Activated CD4-positive, alpha-beta T cell treated with anti-CD3 and anti-CD28 coated beads for 4 hours (primary cell): ENCODE measurements at places on chromosomes 2 and 18.

- no peak for DNase-seq
Observed at GRCh38 chr2:1248187-1248586, 165.1 kb upstream of the TPO start.

GRCh38 chr2:240522406-240522805 lies 35.4 kb downstream of the ANKMY1 start:
- DNase-seq: no peak

DNA sequence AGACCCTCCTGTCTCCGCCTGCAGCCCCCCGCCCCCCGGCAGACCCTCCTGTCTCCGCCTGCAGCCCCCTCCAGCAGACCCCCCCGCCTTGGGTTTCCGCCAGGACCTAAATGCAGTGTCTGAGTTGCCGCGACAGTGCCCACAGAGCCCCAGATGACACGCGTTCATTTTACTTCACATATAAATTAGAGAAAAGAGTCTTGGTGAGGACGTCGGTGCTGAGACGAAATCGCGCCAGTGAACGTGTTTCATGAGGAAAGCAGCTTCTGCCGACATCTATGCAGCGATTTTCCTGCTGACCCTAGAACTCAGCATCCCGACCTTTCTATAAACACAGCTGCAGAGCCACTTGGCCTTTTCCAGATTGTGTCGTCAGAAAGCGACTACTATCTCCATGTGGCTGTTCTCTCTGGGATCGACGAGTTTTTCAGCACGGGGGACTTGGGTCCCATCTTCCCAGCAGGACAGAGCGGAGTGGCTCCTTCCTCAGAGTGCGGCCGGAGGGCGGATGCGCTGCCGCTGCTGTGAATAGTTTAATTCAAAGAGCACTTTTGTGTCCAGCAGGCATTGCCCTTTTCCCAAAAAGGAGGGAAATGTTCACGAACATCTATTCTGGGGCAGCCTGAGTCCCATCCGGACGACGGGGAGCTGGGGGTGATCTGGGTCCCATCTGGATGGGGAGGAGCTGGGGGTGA lies 136.7 kb downstream of the NFATC1 start:
- DNase-seq: no peak

DNA sequence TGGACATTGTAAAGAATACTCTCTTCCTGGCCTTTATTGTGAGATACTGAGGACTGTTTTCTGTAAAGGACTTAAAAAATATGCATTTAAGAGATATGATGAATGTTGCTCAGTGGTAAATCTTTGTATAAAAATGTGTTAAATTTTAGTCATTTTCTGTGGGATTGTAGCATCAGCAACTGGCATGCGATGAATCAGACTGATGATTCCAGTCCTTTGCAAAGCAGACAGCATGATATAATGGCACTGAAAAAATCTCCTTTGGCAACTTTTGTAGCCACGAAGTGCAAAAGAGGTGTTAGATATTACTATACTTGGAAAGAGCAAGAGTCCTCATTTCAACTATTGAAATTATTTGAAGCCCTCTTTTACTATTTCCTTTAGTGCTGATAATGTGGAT lies 678.7 kb downstream of the PLCL1 start:
- no peak for DNase-seq

DNA sequence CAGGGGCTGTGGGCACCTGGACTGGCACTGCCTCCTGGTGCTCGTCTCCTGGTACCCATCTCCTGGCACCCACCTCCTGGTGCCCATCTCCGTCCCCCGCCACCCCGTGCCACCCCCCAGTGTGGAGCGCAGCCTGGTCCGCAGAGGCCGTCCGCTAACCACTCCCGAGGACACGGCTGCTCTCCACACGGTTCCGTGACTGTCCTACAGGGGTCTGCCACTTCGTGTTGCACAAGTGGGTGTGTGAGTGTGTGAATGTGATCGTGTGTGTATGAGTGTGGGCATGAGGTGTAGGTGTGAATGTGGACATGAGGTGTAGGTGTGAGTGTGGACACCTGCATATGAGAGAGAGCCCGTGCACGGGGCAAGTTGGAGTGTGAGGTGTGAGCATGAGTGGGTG lies 119.4 kb upstream of the HS6ST1 start:
- DNase-seq: no peak

- no peak for DNase-seq
Observed at GRCh38 chr18:37322492-37323035, 243.0 kb downstream of the CELF4 start.

GRCh38 chr18:49459404-49460171 lies 857 bp downstream of the DYM start:
- DNase-seq: peak; percentile 30

- no peak for DNase-seq
Observed at GRCh38 chr2:120867290-120868241, 131.9 kb downstream of the GLI2 start.

GRCh38 chr2:184039493-184039892 lies 558.8 kb upstream of the ZNF804A start:
- DNase-seq: no peak

GRCh38 chr18:36391426-36392145 lies 94.1 kb downstream of the FHOD3 start:
- DNase-seq: no peak

DNA sequence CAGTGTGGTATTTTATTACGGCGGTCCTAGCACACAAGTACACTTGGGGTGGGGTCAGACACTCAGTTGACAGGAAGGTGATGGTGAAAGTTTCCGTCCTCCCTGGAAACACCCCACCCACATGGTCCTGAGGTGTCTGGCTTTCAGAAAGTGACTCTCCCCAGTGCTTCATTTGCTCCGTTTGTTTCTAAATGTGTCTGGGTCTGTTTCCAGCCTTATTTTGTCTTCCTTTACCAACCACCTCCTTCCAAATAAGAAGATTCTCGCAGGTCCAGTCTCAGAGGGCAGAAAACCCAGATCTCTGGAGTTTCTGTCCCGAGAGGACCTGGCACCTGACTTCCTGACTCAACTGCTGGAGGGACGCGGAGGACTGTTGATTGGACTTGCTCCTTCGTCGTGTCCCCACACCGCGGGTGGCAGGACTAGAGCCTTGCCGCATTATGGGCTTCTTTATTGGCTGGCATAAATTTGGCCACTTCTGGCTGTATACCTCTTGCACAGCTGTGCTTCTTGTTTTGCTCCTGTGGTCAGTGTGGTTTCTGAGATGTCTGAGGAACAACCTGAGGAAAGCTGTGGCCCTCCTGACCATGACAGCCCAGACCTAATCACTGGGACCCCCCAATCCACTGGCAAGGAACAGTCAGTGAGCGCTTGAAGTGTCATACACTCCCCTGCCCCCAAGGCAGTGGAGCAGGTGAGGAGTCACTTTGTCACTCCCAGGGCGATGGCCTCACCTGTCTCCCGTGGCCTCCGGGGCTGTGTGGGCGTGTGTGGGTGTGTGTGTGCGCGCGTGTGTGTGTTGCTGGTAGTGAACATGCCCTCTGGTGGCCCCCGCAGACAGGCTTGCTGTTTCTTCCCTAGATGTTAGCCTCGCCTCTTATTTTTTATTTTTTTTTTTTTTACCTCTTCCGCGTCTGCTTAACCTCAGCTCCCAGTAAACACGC lies 45.6 kb downstream of the MEX3C start:
- peak; percentile 90 for DNase-seq

DNA sequence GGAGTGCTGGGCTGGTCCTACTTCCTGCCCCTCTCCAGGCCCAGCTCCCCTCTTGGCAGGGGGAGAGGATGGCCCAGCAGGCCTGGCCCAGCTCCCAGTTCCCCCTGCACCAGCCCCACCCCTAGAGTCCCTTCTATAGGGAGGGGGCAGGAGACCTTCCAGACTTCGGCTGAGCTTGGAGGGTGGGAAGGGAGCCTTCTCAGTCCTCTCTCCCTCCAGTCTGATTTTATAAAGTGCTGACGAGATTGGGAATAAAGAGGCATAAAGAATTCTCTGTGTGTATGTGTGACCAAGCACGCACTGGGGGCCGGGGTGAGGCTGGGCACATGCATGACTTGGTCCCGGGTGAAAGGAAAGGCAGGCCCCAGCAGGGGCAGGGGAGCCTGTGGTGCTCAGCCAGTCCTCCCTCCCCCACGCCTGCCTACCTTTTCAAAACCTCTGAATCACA lies 5.1 kb downstream of the CHPF start:
- no peak for DNase-seq

DNA sequence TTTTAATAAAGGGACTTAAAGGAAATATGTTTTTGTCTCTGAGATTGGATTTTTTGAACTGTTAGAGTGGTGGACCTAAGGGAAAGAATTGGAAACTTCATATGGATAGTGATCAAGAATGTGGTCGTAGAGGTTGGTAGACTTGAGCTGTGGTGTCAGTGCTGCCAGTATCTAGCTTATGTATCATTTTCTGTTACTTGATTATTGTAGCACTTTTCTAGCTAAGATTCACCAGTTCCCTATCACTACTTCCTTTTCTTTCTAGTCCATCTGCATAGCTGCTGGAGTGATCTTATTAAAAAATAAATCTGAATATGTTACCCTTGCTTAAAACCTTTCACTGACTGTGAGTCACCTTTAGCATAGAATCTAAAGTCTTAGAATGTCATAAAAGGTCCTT lies 6.0 kb downstream of the ACVR2A start:
- DNase-seq: no peak

DNA sequence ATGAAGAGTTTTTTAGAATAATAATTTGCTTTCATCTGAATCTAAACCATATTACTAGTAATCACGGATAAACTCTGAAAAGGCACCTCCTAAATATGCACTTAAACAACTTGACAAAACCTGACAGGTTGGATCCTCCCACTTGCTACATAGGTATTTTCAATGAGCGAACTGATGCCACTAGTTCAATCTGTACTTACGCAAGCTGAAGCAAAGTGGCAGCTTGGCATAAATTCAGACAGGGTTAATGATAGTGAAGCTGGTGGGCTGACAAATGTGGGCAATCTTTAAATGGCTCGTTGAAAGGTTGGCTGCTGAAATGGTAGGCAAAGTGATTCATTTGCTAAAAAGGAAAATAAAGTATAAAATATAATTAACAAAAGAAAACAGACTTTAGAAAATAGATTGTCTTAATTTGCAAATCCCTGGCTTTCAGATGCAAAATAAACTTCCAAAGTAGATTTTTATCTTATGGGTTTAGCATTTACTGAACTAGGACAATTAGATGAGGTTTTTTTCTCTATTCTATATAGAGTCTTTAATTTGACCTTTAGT lies 1713.5 kb upstream of the SLC39A10 start:
- DNase-seq: no peak

DNA sequence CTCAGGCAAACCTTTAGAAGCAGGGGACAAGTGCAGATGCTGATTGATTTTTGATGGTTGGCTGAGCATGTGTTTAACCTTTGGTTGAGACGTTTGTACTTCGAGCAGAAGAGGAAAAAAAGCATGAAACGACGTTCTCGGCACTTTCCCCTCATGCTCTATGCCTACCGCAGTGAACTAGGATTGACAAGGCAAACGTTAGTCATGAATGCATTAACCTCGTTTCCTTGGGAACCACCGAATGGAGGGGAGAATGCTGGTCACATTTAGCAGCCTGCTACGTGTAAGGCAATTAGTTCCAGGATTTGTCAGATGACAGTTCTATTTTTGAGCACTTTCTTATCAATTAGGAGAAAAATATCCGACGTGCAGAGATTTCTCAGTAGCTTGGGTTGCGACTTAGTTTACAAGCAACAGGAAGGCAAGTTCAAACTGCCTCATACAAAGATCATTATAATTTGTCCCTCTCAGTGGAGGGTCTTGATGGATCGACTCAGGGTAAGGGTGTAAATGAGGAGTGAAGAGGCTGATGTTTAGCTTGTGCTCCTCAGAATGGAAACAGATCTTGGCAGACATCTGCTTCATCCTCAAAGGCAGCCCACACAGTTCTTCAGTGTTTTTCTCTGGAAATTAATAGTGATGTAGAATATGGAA lies 47.4 kb upstream of the GPR45 start:
- DNase-seq: no peak

DNA sequence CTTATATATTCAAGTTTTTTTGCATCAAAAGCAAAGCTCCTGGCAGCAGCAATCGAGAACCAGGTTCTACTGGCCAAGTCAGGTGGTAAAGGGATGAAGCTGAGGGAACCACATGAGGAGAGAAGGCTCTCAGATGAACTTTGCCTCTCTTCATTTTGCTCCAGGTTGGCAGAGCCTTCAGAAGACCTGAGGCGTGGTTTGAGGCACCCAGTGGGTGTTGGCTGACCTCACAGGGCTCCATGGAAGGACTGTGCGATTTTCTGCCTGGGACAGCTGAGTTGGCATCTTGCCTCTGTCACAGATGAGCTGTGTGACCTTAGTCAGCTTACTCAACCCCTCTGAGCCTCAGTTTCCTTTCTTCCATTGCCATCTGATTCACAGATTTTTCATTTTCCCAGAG lies 89.0 kb downstream of the INSIG2 start:
- DNase-seq: no peak

- no peak for DNase-seq
Observed at GRCh38 chr2:143139835-143140393, 10.7 kb downstream of the ARHGAP15 start.
